ENCODE measurements at places on chromosomes 3 and 15.

DNA sequence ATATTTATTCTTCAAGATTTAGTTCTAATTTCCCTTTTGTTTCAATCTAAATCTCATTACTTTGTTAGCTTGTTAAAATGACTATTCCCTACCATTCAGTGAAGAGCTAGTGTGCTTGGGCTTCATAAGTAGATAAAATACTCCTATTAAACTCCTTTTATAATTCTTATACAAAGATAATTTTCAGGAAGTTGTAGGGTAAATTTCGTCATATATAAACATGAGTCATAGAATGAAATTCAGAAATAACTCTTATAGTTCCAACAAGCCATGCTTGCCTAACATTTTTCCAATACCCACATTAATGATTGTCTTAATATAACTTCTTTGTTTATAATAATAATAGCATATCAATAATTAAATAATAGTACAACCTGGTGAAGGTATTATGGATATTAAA lies 407.3 kb downstream of the NAALADL2 start:
- DNase-seq = no peak

- DNase-seq = no peak
These were observed 244.2 kb upstream of the LRIG1 start for GRCh38 chr3:66744986-66745385.

DNA sequence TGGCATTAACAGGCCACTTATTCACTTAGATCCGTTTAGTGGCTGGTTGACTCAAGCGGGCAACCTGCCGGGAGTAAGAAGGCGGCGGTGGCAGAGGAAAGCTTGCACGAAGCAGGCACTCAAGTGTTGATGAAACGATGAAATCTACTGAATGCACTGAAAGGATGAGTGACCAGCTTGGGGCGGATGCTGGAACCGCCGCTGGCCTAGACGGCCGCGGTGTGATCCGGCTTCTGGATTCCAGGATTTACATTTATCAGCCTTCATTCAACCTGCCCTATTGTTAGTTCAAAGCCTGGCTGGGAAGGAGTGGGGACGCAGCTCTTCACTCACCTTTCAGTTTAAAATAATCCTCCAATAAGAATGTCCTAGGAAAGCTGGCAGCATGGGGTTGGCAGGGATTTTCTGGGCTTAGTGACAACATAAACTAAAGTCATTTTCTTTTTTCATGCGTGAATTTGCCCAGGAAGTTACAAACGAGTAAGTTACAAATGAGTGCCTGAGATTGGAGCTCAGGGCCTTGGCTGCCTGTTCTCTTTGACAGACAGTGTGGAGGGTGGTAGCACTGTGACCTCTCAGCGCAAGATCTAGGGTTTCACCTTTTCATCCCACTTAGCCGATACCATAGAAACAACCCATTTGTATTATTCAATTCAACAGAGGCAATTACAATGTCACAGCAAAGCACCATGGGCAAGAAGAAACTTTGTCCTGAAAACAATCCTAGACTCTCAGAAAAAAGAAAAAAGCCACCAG lies 1.1 kb upstream of the PLCH1 start:
- no peak for DNase-seq

GRCh38 chr3:139443186-139443585 lies 33.1 kb downstream of the RBP2 start:
- no peak for DNase-seq

- DNase-seq = no peak
These were observed 45.2 kb upstream of the PFN2 start for GRCh38 chr3:150015901-150016300.

- DNase-seq = no peak
These were observed 48.8 kb upstream of the MAP4 start for GRCh38 chr3:48065035-48065434.
